Amniotic stem cell (primary cell): ENCODE measurements at places on chromosomes 1 and 21.

DNA sequence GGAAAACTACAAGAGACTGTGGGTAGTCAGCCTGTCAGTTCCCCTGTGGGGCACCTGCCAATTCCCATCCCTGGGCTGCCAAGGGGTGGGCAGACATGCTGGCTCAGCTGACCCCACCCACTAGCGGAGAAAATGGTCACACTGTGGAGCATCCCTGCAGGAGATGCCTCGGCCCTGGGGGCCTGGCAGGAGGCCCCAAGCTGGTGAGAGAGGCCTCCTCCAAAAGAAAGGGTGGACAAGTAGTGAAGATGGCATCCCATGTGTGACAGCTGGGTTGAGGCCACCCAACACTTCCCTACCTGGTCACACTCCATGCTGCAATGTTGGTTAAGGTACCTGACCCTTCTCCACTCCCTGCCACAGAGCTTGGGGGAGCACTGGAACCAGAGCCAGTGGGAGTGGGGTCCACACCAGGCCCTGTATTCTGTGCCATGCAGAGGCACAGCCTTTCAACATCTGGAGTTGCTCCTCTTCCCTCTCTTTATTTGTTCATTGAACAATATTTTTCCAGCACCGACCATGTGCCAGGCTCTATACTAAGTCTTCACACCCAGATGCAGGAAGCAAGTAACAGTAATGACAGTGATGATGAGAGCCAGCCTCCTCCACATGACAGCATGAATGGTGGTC, 59.5 kb downstream of the KLHDC7A start:
- DNase-seq: no peak

DNA sequence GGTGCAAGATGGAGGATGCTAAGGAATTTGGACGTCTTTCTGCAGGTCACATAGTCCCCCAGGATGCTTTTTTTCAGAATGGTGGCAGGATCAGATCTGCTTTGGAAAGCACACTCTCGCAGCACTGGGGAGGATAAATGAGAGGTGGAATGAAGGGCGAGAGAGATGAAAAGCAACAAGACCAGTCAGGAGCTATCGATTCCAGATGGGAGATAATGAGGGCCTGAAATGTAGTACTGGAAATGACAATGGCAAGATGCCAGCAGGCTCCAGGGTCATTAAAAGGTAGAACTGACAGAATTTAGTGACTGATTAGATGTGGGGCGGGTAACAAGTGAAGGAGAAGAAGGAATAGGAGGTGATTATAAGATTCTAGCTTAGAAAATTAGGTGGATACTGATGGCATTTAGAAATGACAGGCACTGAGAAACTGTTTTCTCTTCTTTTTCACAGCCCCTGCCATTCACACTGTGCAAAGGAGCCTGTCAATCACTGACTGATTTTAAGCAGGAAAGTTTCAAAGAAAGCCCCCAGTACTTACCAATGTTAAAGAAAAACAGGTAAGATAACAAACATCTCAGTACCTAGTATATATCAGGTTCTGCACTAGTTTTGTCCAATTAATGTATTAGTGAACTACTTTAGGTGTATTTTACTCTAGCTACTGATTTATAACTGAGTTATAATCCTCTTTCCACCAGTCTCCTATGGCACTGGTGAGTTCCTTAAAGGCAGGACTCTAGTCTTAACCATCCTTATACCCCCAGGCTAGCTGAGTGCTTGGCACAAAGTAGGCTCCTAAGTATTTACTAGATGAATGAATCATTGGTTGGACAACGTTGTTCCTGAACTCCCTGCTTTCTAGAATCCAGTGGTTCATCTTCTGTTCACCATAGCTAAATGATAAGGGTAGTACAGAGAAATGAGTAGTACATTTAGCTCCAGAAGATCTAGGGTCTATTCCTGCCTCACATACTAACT, 9.2 kb downstream of the PIGM start:
- DNase-seq: no peak

DNA sequence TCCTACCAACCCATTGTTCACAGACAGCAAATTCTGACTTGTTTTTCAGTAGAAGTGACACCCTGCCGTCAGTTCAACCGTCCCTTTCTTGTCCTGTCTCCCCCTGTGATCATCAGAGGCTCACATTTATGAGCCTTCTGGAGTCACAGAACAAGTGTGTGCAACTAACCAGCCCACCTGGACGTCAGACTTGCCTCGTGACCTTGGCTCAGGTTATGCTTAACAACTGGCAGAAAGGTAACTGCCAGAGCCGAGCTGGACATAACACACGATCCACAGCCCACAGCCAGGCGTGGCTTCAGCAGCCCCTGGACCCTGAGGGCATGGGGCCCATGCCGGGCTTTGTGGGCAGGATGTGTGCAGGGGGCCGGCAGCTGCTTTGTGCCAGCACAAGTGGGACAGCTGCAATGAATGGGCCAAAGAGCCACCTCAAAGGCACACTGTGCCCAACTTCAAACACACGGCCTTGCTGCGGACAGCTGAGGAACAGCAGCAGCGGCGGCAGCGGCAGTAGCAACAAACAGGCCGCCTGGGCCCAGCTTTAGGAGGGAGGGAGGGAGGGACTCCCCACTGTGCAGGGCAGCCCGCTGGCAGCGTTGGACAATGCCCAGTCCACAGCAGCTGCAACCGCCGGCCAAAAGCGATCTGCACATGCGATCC, 103.9 kb downstream of the ZBTB18 start:
- no peak for DNase-seq

GRCh38 chr1:115251856-115252255, 86.2 kb downstream of the NGF start:
- DNase-seq: peak; percentile 70

- no peak for DNase-seq
These were observed 197.7 kb upstream of the POU3F1 start for GRCh38 chr1:38244218-38244845.

- no peak for DNase-seq
These were observed 14.8 kb upstream of the BTG2 start for GRCh38 chr1:203290261-203291089.

DNA sequence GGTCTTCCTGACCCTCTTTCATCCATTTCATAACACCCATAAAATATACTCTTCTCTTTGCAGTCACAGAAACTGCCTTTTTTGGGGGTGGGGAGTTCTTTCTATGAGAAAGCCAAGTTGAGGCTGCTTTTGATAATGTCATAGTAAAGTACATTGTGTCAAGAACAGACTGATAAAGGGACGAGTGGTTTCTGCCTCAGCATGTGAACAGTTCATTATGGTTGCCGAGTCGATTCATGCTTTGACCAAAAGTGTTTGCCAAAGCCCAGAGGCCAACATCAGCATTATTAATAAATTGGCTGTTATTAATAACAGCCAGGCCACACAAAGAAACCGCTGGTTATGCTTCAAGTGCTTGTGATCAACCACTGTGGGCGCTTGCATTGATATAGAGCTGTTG, 162.0 kb downstream of the HUNK start:
- DNase-seq: no peak

GRCh38 chr1:160094806-160095205, 3.6 kb downstream of the IGSF8 start:
- no peak for DNase-seq
